Glutamatergic neuron (in vitro differentiated cells): ENCODE measurements at places on chromosomes 13 and 19.

DNA sequence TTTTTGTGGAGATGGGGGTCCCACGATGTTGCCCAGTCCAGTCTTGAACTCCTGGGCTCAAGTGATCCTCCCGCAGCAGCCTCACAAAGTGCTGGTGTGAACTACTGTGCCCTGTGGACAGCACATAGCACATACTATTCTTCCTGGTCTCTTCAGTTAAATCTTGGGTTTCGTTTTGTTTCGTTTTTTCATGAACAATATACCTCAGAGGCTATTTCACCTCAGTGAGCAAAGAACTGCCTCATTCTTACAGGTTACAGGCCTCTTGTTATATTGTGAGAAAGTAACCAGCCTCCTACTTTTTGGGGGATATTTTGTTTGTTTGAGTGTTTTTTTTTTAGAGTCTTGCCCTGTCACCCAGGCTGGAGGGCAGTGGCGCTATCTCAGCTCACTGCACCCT, 1.3 kb upstream of the C3 start:
- DNase-seq, result no peak

- no peak for DNase-seq
Measured at GRCh38 chr13:72458701-72459100, 268.7 kb downstream of the MZT1 start.

DNA sequence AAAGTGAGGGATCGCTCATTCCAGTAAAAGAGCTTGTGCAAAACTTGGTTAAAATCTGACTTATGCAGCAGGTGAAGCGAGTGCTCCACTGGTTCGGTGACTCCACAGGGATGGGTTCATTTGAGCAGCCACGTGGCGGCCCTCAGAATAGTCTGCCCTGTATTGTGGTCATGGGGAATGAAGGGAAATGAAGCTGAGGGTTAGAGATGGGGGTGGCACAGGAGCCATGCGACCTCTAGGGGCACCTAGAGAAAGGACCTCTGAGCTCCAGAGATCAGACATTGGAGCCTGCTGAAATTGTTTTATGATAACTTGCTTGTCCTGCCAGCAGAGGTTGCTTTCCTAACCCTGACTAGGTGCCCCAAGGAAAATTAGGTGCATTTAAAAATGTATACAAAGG, 26.6 kb downstream of the CBY2 start:
- DNase-seq, result peak; percentile 21

GRCh38 chr19:55358943-55359908, 3.8 kb downstream of the GARIN5B start:
- DNase-seq, result no peak

DNA sequence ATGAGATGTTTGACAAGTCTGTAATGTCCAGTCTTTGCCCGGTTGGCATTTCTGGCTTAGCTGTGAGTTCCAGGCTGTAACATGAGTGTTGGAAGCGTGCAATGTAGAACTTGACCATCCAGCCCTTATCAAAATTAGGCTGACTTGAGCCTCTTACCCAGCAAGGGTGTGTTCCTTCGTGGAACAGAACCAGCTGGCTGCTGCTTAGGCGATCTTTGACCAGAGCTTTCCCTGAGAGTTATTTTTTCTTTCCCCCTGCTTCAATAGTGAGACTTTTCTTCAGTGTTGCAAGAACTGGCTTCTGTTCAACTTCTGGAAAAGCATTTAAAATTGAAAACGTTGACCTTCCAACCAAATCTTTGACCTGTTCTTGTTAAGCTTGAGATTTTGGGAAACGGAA, 6.5 kb downstream of the TNFSF13B start:
- no peak for DNase-seq

GRCh38 chr13:19860884-19861655, 2.4 kb downstream of the ZMYM5 start:
- no peak for DNase-seq

- no peak for DNase-seq
Measured at GRCh38 chr13:48489666-48490065, 43.2 kb downstream of the RCBTB2 start.
